ENCODE measurements at places on chromosomes 7 and 10.

DNA sequence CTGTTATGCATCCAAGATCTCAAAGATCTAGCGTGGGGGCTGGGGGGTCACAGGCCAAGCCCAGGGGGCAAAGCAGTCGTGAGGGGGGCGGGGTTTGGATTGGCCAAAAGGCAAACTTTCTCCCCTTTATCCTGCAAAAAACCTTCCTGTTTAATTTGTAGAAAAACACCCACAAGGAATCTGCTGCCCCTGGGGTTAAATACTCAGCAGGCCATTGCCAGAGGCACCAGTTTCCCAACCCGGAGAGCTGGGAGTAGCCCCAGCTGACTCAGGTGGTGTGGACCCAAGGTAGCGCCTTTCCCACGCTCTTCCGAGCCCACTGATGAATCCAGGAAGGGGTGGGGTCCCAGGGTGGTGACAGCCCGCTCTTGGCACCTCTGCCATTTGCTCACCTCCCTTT lies 21.4 kb downstream of the KCP start:
- no peak for DNase-seq

DNA sequence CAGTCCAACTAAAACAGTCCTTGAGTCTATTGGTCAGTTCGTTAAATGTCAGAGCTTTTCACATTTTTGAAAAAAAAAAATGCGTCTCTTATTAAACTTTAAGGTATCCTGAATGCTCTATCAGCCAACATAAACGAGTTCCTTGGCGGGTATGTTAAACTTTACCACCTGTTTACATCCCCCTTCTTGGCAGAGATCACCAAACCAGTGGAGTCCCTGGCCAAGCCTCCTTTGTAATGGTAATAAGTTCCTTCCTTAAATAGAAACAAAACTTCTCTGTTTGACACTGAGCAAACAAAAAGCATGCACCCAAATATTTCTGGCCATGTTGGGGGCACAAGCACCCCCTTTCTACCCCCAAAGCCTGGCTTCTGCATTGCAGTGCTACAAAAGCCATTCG lies 3.2 kb downstream of the TRIL start:
- no peak for DNase-seq

GRCh38 chr10:5291501-5292195 lies 73.1 kb upstream of the UCN3 start:
- DNase-seq: peak; percentile 54

GRCh38 chr10:91149550-91149949 lies 70.9 kb upstream of the PCGF5 start:
- DNase-seq: no peak

DNA sequence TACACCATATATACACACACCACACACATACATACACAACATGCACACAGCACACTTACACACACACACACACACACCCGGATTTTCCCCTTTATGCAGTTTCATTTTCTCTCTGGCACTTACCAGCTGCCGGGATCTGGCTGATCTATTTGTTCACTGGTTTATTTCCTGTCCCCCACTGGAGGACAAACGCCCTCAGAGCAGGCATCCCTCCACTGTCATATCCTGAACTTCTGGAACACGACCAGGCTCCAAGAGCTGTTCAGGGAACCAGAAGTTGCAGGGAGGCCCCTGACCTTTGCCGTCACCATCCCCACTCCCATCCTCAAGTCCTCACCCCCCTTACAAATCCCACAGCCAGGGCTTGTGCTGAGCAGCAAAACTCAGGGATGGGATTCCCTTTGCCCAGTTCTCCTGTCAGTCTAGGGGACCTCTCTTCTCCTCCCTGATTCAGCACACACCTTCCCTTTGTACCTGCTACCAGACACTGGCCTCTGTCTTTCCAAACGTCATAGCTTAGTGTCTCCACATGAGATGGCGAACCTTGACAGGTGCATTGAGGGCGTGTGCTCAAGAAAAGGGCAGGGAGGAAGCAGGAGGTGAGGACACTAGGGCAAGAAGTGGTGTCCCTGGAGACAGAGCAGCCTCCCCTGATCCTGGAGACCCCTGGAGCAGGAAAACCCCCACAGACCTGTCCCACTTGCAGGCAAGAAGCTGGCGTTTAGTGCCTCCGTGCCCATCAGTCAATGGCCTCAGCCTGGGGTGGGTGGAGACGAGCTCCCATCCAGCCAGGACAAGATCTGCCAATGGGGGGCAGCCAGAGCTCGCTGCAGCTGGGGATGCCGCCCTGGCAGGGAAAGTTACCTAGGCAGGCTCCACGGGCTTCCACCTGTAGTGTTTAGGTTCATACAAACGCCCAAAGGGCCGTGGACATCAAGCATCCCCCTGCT lies 12.7 kb upstream of the DOCK1 start:
- DNase-seq: no peak

GRCh38 chr10:133151543-133151972 lies 8.5 kb upstream of the KNDC1 start:
- no peak for DNase-seq

DNA sequence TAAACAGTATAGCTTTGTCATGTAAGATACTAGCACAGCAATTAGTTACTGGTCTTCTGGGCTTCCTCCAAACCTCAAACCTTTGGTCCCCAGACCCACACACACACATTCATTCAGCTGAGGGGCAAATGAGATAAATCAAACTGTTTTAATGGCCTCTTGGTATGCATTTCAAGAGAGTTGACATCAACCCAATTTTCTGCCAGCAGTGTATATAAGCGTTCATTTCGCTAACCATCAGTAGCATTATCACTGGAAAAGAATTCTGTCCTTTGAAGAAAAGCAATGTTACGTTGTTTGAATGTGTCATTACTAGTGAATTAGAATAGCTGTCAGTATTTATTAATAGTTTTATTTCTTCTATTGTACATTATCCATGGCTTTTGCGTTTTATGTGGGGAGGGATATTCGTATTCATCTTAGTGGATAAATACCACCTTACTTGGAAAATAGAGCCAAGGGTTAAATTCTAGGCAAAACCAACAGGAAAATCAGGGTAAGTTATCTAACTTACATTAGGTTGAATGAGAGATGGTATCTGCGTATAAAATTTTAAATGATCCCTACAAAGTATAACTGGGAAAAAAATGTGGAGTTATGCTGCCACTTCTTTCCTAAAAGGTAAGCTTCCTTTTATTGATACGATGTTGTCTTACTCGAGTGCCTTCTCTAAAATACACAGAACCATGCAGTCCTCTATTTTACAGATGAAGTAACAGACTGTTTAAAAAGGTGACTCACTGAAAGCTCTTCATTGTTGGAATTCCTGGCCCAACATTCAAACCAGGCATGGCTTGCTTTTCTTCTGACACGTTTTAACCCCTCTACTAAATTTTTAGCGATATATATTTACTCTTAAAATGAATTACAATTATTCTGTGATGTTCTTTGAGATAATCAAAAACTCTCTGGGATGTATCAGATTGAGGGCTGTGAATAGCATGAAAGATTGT lies 2.0 kb upstream of the ZMYND11 start:
- no peak for DNase-seq

GRCh38 chr7:111026343-111026742 lies 64.6 kb upstream of the LRRN3 start:
- DNase-seq: no peak

- DNase-seq: peak; percentile 80
Measured at GRCh38 chr10:132446661-132447445, 49.9 kb downstream of the PWWP2B start.

GRCh38 chr7:134669845-134670373 lies 23.3 kb downstream of the BPGM start:
- DNase-seq: peak; percentile 76

DNA sequence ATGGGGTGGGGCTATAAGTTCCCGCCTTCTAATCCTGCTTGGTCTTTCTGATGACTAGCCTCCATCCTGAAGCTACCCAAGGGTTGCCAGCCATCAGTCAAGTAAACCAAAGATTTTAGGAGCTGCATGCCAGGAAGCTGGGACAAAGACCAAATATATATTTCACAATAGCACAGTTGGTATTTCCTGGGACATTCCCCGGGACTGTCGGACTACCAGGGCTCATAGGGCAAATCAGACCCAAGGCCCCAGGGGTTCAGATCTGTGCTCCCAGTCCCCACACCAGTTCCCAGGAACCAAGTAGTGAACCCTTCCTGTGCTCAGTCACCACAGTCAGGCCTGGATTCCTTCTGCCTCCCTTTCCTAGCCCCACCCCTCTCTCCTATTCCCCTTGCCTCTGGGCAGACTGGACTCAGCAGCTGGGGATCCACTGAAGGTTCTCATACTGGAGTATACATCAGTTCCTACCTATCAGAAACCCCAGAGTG lies 5.7 kb upstream of the CXCL12 start:
- DNase-seq: no peak

DNA sequence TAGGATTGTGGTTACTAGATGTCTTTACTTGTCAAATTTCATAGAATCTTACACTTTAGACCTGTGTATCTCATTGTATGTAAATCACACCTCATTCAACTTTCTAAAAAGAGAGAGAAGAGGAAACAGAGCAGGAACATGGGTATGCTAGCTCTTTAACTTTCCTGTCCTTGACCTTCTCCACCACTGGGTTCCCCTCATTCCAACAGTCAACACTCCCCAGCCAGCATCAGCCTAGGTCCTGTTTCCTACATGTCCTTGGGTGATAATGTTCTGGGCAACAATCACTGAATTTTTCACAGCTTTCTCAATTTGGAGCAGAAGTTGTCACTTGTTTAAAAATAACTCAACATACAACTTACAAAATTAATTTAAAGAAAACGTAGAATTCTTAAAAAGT lies 9.2 kb upstream of the UNC5B start:
- DNase-seq: no peak

DNA sequence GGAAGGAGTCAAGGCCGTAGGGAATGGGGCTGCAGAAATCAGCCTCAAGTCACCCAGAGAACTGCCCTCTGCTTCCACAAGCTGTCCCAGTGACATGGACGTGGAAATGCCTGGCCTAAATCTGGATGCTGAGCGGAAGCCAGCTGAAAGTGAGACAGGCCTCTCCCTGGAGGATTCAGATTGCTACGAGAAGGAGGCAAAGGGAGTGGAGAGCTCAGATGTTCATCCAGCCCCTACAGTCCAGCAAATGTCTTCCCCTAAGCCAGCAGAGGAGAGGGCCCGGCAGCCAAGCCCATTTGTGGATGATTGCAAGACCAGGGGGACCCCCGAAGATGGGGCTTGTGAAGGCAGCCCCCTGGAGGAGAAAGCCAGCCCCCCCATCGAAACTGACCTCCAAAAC lies 50.2 kb upstream of the PDCD4 start:
- no peak for DNase-seq

- DNase-seq: no peak
Measured at GRCh38 chr7:15335390-15335789, 226.4 kb downstream of the AGMO start.

DNA sequence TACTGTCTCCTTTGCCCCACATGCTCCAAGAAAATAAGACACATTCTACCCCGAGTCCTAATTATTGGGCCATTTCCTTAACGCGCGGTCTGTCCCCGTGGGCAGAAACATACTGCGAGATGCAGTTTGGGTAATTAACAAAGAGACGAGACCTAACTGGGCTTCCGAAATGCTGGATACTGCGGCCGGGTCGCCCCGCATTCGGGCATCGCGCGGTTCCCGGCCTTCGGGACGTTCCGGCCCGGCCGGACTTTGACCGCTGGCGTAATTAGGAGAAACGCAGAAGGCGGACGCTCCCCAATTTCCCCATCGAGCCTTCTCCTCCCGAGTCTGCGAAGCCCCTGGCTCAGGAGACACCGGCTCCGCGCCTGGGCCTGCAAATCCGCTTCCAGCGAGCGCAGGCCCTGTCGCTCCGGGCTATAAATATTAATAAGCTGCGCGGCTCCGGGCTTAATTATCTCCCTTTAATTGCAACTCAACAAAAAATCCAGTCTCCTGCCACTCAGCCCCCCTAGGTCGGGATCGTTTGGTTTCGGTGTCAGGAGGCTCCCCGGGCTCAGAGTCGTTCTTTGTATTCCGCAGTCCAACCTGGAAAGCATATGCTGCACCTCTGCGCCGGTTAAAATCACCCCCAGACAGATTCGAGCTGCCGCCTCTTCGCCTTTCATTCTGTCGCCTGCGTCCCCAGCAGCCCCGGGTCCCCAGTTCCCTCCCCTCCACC lies 131.5 kb downstream of the SPAG6 start:
- DNase-seq: no peak

GRCh38 chr7:6621195-6622133 lies 6.1 kb downstream of the ZNF853 start:
- DNase-seq: no peak

GRCh38 chr10:76649723-76650127 lies 987.9 kb downstream of the KCNMA1 start:
- DNase-seq: no peak

- no peak for DNase-seq
Measured at GRCh38 chr7:30201921-30202320, 67.1 kb downstream of the MTURN start.

GRCh38 chr10:110802090-110802489 lies 69.6 kb upstream of the PDCD4 start:
- DNase-seq: no peak

GRCh38 chr7:99497766-99498545 lies 2.1 kb downstream of the ZNF394 start:
- DNase-seq: no peak

- no peak for DNase-seq
Measured at GRCh38 chr10:9792181-9792580, 1225.5 kb upstream of the CELF2 start.

DNA sequence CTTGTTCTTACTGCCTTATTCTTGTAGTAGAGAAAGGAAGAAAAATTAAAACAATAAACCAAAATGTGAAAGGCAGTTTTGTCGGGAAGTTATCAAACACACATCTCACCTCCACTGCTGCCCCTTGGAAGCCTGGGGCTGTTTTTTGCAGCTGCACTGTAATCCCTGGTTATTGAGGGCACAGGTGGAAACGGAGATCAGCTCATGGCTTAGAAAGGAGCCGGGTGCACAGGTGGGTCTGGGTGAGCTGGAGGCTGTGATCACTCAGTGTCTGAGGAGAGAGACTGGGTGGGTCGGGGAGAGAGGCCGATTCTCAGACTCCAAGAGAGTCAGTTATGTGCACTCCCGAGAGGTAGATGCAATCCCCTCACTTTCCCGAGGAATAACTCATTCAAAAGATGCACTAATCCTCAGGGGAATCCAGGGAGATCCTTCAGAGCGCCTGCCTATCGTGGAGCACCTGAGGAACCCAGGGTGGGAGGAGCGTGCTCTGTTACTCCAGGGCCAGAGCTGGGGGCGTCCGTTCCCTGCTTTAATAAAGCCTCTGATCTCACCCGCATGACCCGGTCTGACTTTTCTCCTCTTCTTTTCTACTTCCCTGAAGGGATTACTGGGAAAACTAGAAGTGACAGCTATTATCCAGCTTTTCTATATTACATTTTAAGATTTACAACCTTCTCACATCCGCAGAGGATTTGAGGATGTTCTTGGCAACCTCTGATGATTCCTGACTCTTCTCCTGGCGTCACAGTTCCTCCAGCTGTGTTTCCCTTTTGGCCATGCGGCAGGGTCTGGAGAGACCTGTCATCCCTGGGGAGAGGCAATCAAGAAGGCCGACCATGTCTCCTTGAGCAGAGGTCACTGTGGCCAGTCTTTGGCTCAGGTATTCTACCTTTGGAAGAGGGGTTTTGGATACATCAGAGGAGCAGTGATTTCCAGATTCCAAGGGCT lies 82.1 kb downstream of the CAMK1D start:
- DNase-seq: no peak
